SIG-M5 (cell line): ENCODE measurements at places on chromosomes 6 and 20.

DNA sequence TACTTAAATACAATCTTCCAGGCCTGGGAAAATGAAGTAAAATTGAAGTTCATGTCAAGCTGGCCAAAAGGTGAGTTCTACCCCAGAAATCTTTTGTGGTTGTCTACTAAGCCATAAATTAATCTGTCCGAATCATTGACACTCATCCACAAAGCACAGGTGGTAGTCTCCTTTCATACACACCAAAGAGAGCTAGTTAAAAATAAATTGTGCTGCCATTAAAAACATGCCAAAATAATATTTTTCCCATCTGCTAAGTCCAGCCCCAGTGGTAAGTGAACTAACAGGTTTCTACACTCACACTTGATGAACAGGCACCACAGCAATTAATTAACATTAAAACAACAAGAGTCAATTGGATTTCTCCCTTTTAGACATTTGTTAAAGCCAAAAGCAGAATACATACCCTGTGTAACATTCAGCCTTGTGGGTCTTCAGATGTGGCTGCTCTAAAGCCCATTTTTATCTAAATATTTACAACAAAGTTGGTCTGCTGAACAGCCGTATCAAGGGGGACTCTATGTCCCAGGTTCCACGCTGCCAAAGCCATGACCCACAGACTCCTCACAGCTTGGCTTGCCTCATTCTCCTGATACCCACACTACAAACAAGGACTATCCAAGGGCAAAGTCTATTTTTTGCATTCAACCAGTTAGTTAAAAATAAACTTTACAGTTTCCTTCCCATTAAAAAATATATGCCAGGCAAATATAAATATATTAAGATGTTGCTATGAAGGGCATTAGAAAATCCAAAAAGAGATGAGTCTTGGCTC lies 490.4 kb downstream of the BMP2 start:
- no peak for DNase-seq

- no peak for DNase-seq
These were observed 134.8 kb upstream of the TSHZ2 start for GRCh38 chr20:52837378-52837777.

DNA sequence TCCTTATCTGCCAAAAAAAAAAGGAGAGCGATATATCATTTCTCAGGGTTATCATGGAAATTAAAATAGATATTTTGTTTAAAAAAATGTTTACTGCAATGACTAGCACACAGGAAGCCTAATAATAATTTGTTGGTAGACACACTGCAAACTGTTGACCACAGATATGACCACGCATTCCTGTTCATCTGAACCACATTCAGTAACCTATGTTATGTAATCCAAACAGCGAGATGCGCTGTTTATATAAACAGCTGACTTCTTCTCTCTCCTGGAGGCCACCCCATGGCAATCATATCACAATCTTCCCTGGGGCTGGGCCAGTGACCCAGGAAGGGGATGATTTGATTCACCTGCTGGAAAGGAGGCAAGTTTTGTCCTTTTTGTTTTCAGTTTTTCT lies 129.3 kb upstream of the UST start:
- no peak for DNase-seq

GRCh38 chr20:38840053-38840893 lies 34.8 kb downstream of the PPP1R16B start:
- no peak for DNase-seq

DNA sequence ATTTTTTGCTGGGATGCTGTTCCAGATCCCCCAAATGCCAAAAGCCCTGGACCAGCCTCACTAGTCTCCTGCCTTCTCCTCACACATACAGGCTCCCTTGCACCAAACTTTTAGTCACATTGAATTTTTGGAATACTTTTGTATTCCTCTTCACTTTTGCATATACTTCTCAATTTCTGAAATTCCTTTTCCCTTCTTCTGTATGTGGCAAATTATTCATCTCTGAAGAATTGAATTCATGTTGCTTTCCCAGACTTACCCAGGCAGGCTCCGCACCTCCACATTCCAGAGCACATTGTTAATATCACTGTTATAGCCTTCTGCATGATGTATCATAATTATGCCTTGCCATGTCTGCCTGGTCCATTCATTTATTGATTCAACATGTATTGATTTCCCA lies 255.3 kb upstream of the POU3F2 start:
- DNase-seq = no peak

- no peak for DNase-seq
These were observed 4.0 kb downstream of the VARS1 start for GRCh38 chr6:31791324-31792089.
